ENCODE measurements at places on chromosomes 7 and 10. TPM values are rescaled to one million over a fixed set of nuclear protein-coding genes. Genes with fewer than 3 reads are reported as not detected.

DNA sequence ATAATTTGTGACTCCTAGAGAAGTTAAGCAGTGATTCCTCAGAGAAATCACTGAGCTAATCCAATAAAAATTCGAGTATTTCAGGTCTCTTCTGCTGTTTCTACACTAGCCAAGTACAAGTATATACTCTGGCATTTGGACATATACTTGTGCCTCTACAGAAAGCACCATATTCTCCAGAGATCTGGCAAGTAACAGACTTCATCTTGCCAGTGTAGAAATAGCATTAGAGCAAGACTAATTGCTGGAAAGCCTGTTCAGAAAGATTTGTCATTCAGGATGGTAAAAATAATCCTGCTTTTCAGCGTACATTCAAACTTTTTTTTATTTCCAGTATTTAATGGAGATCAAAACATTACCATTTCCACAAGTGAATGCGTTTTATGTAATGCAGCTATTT, 410.8 kb upstream of the ETV1 start:
- DNase-seq: no peak

- no peak for DNase-seq
These were observed 5.5 kb upstream of the GNB2 start for GRCh38 chr7:100668069-100668449.

- no peak for DNase-seq
These were observed 3.2 kb upstream of the IL2RA start for GRCh38 chr10:6065406-6065805.

DNA sequence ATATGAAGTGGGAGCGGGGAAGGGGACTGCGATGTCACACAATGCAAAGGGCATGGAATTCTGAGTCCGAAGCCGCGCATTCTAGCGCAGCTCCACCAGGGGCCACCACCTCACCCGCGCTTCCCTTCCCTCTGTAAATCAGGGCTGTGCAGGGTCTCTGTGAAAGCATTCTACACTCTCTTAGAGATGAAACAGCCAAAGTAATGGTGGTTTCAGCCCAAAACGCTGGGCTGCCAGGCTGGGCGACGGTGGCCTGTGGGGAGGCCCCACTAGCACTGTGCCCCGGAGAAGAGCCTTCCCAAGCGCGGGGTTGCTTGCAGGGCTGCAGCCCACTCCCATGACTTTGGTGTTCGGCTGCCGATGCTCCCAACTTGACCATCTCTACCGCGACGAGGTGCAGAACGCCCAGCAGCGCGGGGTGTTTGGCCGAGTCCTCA, 11.4 kb downstream of the ATG9B start:
- DNase-seq: no peak

- no peak for DNase-seq
These were observed 2.5 kb upstream of the TACR2 start for GRCh38 chr10:69419096-69419743.

GRCh38 chr10:114071178-114071577, 27.5 kb downstream of the ADRB1 start:
- DNase-seq: no peak

- DNase-seq: no peak
These were observed 1038.9 kb downstream of the GRM8 start for GRCh38 chr7:126213876-126214275.

DNA sequence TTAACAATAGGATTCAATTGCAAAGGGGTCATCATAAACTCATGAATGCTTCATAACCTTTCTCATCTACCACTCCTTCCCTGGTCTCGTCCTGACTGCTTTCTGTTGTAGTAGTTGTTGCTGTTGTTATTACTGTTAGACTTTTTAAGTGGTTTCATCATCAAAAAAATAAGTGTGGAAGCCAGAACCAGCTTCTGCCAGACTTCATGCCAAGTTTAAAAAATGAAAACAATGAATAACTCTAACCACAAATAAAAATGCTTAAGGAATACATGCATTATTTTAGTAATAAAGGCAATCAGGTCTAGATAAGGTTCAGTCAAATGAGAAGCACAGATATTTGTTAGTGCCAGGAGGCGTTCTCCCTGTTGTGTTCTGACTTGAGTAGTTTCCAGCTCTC, 85.4 kb downstream of the PCLO start:
- DNase-seq: no peak

- DNase-seq: no peak
These were observed 123.1 kb upstream of the ADO start for GRCh38 chr10:62681211-62681940.

DNA sequence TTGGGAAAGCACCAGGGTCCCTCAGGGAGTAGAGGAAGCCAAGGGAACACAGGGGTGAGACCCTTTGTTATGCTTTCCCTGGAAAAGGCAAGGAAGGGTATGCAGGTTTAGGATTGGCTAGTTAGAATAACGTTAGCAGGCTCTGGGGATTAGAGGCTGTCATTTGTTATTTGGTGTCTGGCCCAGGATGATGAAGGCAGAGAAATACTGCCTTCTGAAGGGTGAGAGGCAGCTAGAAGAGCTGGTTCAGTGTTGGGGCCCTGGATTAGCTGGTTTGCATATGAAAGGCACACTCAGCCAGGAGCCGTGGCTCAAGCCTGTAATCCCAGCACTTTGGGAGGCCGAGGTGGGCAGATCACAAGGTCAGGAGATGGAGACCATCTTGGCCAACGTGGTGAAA, 3.0 kb upstream of the PILRA start:
- no peak for DNase-seq

GRCh38 chr7:115552766-115553165, 477.8 kb downstream of the TFEC start:
- DNase-seq: no peak

- DNase-seq: no peak
These were observed 599.6 kb upstream of the POT1 start for GRCh38 chr7:125529249-125529648.

GRCh38 chr10:4678023-4678950, 147.7 kb upstream of the AKR1E2 start:
- DNase-seq: no peak

DNA sequence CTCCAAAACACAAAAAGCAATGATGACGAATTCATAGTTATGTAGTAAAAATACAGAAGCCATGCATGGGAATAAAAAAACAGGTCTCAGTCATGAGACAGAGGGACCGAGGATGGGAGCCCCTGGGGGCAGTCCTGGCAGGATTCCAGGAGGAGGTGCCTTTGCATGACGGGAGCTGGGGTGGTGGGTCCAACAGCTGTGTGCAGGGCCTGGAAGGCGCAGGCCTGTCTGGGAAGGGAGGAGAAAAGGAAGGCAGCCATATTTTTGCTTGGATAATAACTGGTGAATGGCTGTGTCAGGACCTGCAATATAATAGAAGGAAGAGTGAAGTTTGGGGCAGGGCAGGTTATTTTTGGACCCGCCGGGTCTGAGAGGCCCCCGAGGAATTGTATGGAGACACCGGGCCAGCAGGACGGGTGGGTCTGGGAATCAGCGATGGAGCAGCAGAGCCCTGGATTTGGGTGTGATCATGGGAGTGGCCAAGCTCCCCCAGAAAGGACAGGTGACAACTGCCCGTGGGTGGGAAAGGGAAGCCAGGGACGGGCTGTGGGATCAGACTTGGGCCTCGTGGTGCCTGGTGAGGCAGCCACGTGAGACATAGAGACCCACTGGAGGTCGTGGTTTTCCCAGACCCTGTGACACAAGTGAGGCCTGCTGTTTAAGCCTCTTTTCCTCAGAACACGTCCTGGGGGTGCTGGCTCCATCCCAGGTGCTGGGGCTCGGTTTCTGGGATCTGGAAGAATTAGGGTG, 2.9 kb upstream of the JAKMIP3 start:
- no peak for DNase-seq

DNA sequence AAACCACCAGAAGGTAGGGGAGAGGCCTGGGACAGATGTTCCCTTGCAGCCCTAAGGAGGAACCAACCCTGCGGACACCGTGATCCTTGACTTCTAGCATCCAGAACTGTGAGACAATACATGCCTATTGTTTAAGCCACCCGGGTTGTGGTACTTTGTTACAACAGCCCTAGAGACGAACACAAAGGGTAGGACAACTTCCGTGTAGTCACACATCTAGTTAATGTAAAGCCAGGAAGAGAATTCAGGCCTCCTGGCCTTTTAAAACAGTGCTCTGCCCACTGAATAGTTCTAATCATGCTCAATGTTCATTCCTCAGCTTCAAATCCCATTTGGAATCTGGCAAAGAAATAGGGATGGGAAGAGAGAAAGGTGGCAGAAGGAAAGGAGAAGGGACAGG, 240.2 kb upstream of the KMT2E start:
- no peak for DNase-seq

DNA sequence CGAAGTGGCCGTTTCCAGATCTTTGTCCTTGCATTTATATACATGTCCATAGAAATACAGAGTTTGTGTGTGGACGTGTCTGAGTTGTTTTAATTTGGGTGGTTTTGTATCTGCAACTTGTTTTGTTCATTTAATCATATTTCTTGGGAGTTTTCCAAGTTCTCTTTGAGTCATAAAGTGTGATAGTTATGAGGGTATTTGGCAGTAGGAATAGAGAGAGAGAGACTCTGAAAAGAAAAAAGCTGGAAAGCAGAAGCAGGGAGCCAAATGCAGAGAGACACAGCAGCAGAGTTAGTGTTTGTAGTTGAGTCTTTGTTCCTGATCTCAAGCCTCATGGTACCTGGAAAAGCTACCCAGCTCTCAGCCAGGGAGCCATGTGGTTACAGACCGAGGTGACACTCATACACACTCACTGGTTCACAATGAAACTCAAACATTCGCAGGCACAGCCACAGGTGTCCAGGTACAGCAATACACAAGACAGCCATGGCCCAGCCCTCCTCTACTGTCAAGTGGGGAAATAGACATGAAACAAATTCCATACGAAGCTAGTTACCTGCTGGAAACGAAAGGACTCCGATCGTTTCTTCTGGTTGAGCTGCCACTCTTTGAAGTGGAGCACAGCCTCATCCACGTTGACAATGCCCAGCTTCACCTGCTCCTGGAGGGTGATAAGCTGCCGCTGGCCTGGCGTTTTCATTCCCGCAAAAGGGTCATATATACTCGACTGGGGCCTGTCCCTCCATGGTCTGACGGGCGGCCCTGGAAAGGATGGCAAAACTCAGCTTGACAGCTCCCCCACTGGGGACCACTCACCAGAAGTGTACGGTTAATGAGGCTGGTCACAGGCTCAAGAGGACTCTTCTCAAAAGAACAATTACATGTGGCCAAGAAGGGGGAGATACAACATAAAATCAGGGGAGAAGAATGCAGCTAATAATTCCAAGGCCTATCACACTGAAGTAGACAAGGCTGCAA, 33.3 kb upstream of the TM9SF3 start:
- DNase-seq: no peak

- no peak for DNase-seq
These were observed 159.8 kb downstream of the PHF14 start for GRCh38 chr7:11133436-11133959.

DNA sequence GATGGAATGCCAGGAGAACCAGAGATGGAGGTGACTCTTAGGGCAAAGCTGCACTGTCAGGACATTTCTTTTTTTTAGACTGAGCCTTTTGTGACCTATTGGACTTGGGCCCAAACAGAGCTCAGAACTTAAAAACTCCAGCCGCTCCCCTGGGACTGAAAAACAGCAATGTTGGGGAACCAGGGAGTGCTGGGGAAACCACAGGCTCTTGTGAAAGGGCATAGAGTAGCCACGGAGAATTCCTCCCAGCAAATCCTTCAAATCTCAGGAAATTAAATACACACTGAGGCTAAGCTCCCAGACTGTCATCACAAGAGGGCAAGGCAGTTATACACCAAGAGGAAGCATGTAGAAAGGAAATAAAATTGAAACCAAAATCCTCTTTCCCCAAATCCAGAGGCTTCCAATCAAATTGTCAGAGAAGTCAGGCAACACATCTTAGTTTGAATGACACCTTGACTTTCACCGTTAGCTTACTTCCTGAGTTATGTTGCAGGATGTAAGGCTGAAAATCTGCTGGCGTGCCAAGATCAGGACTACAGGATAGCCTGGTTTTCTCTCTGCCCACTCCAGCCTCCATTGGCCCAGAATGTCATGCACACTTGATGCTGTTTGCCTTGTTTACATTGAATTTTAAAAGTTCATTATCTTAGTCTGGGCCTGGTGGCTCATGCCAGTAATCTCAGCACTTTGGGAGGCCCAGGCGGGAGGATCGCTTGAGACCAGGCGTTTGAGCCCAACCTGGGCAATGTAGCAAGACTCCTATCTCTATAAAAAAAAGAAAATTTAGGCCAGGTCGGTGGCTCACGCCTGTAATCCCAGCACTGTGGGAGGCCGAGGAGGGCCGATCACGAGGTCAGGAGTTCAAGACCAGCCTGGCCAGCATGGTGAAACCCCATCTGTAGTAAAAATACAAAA, 2.6 kb upstream of the RFC2 start:
- DNase-seq: no peak

GRCh38 chr10:45454859-45455258, 80.8 kb downstream of the ALOX5 start:
- DNase-seq: no peak

- no peak for DNase-seq
These were observed 123.2 kb downstream of the NRP1 start for GRCh38 chr10:33211106-33211878.

DNA sequence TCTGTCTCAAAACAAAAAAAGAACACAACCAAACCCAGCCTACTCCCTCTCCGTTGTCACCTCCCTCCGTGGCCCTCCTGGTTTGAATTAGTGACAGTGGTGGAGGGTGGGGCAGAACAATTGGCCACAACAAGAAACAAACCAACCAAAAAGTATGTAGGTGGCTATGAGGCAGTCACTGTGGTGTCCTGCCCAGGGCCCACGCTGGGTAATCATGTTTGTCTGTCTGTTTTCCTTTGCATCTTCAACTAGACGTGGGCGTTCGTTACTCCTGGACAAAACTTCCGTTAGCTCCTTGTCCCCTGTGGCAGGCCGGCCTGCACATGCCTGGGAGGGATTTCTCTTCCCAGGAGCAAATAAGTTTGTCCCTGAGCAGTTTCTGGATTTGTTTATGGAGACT, 78.4 kb downstream of the XRCC2 start:
- no peak for DNase-seq

DNA sequence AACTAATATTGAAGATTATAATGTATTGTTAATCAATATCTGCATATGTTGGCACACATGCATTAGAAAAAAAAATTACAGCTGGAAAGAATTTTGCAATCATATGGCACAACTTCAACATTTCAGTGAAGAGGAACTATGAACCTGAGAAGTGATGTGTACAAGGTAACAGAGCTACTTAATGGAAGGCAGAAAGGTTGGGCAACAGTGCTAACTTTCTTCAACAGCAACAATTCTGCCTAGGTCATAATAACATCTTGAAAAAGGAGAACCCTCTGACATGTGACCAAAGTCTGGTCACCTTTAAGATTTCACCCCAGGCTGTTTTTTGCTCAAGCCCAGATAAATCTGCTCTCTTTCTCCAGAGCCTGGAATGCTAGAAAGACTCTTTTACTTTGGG, 47.9 kb upstream of the SKAP2 start:
- no peak for DNase-seq

GRCh38 chr10:69335063-69335587, 56.8 kb downstream of the HK1 start:
- no peak for DNase-seq

The FEZF1 gene
- polyA plus RNA-seq: not detected

The LRMDA gene
- 22.3 TPM for polyA plus RNA-seq

The ACTR3C gene
- polyA plus RNA-seq: 9.7 TPM

The GPNMB gene
- 21.4 TPM for polyA plus RNA-seq

The POLR2J2 gene
- 1.6 TPM for polyA plus RNA-seq

The SPDYE6 gene
- not detected for polyA plus RNA-seq

The TLL2 gene
- polyA plus RNA-seq: 0.95 TPM

The ARHGEF5 gene
- polyA plus RNA-seq: 25.6 TPM

Measured in renal cortex interstitium (tissue), 15 donors.